ENCODE measurements at places on chromosomes 16 and 17.

DNA sequence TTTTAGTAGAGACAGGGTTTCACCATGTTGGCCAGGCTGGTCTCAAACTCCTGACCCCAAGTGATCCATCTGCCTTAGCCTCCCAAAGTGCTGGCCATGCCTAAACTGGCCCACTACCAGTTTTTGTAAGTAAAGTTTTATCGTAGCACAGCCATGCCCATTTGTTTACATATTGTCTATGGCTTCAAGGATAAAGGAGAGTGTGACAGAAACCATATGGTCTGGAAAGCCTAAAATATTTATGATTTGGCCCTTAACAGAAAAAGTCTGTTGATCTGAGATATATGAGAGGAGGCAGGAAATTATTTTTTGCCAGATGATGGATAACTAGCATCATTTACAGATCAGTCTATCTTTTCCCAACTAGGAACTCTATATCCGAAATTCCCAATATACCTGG lies 4.5 kb downstream of the AKAP10 start:
- H3K27me3 ChIP-seq, result no peaks in the 10 kb centered on the region
- H3K36me3 ChIP-seq, result peaks cover 15% of the 10 kb centered on the region
- no peak for DNase-seq
- H3K4me3 ChIP-seq, result no peak overlapping the region

DNA sequence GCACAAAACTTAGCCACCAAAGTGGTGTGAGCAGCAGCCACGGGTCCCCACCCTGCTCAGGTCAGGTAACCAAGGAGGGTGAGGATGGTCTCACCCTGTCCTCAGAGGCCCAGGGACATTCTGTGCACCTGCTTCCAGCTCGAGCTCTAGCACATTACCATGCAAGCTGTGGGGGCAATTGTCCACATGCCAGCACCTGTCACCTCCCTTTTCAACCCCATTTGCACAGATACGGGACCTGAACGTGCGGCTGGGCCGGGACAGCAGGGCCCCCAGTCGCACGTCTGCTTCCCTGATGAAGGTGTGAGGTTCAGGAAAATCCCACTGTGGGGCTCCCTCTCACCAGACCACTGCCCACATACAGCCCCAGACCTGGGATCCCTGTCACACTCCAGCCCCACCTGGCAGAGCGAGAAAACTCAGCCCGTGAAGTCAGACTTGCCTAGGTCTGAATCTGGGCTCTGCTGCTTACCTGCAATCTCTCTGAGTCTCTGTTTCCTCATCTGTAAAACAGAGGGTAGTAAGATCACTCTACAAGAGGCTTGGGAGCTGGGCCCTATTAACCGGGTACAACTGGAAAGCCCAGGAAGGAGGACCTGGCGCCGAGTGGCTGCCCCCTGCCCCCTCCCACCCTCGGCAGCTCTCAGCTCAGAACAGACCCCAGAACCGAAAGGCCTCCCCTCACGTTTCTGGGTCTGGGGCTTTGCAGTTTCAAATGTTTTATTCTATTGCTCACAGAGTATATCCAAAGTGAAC lies 7.9 kb downstream of the WFIKKN2 start:
- no peak overlapping the region for H3K27ac ChIP-seq
- H3K4me3 ChIP-seq, result no peak overlapping the region
- no peaks in the 10 kb centered on the region for H3K36me3 ChIP-seq
- no peaks in the 10 kb centered on the region for H3K27me3 ChIP-seq

- H3K4me1 ChIP-seq, result peaks cover 34% of the 10 kb centered on the region
- H3K27me3 ChIP-seq, result peaks cover 70% of the 10 kb centered on the region
- no peak overlapping the region for H3K27ac ChIP-seq
Measured at GRCh38 chr17:46977750-46978488, 1.1 kb downstream of the RPRML start.

DNA sequence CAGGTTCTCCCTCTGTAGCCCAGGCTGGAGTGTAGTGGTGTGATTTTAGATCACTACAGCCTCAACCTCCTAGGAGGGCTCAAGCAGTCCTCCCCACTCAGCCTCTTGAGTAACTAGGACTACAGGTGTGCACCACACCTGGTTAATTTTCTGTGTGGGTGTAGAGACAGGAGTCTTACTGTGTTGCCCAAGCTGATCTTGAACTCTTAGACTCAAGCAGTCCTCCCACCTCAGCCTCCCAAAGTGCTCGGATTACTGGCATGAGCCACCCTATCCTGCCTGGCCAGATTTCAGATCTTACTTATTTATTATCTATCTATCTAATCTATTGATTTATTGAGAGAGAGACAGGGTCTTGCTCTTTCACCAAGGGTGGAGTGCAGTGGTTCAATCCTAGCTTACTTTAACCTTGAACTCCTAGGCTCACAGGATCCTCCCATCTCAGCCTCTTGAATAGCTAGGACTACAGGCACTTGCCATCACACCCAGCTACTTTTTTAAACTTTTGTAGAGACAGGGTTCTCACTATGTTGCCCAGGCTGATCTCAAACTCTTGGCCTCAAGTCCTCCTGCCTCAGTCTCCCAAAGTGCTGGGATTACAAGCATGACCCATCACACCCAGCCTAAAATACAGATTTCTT lies 61.8 kb downstream of the TUBD1 start:
- H3K36me3 ChIP-seq, result no peaks in the 10 kb centered on the region
- no peak overlapping the region for H3K27ac ChIP-seq
- DNase-seq, result no peak
